Thoracic aorta (tissue), 2 donors: ENCODE measurements at places on chromosomes 5 and 9.

DNA sequence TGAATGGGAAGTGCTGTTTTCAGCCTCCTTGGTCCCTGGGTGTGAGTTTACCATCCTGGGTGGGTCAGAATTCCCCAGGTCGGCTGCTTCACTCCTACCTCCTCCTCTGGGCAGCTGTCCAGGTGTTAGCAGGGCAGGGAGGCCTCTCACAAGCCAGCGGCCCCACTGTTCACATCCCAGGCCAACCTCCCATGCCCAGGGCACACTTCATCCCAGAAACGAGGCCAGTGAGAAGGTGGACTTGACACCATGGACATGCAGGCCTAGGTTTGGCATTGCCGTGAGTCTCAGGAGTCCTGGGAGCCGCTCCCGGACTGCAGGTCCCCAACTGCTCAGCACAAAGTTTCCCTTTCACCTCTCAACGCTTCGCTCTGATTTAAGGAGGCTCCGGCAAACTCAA lies 229.6 kb upstream of the IRX2 start:
- no peak overlapping the region for H3K4me3 ChIP-seq
- H3K36me3 ChIP-seq, result no peaks in the 10 kb centered on the region
- no peak overlapping the region for H3K27ac ChIP-seq
- no peak for DNase-seq

DNA sequence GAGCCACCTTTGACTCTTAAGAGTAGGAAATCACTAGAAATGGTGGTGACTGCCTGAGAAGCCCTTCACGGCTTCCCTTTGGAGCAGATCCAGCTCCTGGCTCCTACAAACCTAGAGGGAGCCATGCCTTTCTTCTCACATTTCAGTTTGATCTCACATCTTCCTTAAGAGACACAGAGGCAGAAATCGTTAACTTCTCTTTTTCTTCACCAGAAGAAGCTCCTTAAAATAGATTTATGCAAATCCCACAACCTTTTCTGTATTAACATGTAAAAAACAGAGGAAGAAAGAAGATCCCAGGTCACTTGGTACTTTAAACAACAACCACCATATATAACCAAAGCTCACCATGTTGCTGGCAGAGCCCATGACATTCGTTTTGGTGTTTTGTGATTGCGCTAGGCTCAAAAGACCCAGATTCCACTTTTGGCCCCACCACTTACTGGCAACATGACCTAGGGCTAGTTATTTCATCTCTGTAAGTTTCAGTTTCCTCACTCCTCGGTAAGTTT lies 29.6 kb downstream of the PAX5 start:
- H3K4me3 ChIP-seq, result no peak overlapping the region
- no peak for DNase-seq
- no peak overlapping the region for H3K27ac ChIP-seq
- no peaks in the 10 kb centered on the region for H3K36me3 ChIP-seq

- no peaks in the 10 kb centered on the region for H3K27me3 ChIP-seq
- H3K4me1 ChIP-seq, result peaks cover 24% of the 10 kb centered on the region
- H3K36me3 ChIP-seq, result no peaks in the 10 kb centered on the region
- H3K27ac ChIP-seq, result no peak overlapping the region
These were observed 119.6 kb downstream of the SEMA6A start for GRCh38 chr5:116455061-116455460.

DNA sequence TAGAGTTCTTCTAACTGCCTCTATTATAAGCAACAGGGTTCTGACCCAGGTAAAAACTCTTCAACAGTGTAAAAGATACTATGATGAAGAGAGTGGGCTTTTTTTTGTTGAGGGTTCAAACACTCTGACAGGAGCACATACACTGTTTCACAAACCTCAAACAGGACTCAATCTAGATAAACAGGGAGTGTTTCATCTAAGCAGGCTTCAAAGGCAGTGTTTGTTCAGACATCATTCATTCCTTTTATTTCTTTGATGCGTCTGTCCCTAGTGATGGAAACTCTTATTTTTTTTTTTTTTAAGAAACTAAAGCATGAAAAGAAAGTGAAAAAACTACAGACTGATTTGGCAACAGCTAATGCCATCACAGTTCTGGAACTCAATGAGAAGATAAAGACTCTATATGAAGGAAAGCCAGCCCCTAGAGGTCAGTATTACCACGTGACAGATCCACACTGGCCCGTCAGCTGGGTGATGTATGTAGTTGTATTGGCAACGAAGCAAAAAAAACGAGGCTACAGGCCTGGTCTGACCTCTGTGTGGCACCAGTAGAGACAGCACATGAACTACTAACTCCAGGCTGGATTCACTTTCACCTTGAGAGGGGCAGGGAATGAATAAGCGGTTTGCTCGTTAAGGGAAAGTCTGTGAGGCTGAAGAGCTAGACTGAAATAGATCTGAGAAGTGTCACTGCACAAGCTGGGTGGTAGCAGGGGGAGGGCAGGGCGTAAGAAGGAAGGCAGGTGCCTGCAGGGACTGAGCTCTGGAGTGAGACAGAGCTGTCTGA lies 172.2 kb downstream of the CCDC192 start:
- H3K4me3 ChIP-seq, result no peak overlapping the region
- peaks cover 28% of the 10 kb centered on the region for H3K4me1 ChIP-seq
- H3K27ac ChIP-seq, result no peak overlapping the region
- no peaks in the 10 kb centered on the region for H3K36me3 ChIP-seq
- H3K27me3 ChIP-seq, result no peaks in the 10 kb centered on the region
